Stimulated activated CD4-positive, alpha-beta T cell treated with anti-CD3 and anti-CD28 coated beads, Interleukin-2, amount 100 ng/mL, for 24 hours (primary cell): ENCODE measurements at places on chromosomes 4 and X.

DNA sequence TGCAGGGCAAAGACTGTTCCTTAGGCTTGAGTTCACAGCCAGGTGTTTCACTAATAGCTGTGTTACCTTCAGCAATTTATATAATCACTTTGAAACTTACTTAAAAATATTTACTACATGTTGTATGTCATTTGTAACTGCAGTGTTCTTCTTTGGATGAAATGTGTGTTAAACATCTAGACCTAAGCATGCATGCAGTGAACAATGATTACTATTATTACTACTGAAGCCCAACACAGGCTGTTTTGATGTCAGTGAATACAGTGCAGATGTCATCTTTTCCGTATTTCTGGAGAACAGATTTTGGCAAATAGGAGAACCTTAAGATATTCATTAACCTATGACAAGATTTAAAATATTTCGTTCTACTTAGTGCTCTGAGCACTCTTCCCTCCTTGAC, 101.8 kb upstream of the ANK2 start:
- no peak for DNase-seq

GRCh38 chrX:118350706-118351105, 4.8 kb downstream of the WDR44 start:
- DNase-seq, result no peak

- no peak for DNase-seq
These were observed at the start of gene NWD2 for GRCh38 chr4:37244583-37245390. Gene NWD2, plus strand, starts transcription at chr4:37244743. Its CDS starts 325 bp downstream, at chr4:37245068.

GRCh38 chr4:56158483-56158882, 209.7 kb downstream of the CEP135 start:
- peak; percentile 17 for DNase-seq

DNA sequence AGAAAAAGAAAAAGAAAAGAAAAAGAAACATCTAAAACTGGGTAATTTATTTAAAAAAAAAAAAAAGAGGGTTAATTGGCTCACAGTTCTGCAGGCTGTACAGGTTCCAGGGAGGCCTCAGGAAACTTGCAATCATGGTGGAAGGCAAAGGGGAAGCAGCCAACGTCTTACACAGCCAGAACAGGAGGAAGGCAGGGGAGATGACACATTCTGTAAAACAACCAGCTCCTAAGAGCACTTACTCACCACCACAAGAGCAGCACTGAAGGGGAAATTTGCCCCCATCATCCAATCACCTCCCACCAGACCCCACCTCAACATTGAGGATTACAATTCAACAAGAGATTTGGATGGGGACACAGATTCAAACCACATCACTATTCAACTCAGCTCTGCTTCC, 36.8 kb upstream of the TMEM184C start:
- DNase-seq, result no peak

- no peak for DNase-seq
These were observed 1999.0 kb downstream of the ARAP2 start for GRCh38 chr4:34245276-34245675.

- DNase-seq, result no peak
These were observed 65.4 kb downstream of the GPR82 start for GRCh38 chrX:41789374-41789773.

GRCh38 chrX:12949927-12950656, 24.8 kb upstream of the TMSB4X start:
- DNase-seq, result peak; percentile 85

- DNase-seq, result no peak
These were observed 1.3 kb downstream of the RBM10 start for GRCh38 chrX:47146121-47146935.

- no peak for DNase-seq
These were observed 103.7 kb upstream of the BMPR1B start for GRCh38 chr4:94653984-94654609.

DNA sequence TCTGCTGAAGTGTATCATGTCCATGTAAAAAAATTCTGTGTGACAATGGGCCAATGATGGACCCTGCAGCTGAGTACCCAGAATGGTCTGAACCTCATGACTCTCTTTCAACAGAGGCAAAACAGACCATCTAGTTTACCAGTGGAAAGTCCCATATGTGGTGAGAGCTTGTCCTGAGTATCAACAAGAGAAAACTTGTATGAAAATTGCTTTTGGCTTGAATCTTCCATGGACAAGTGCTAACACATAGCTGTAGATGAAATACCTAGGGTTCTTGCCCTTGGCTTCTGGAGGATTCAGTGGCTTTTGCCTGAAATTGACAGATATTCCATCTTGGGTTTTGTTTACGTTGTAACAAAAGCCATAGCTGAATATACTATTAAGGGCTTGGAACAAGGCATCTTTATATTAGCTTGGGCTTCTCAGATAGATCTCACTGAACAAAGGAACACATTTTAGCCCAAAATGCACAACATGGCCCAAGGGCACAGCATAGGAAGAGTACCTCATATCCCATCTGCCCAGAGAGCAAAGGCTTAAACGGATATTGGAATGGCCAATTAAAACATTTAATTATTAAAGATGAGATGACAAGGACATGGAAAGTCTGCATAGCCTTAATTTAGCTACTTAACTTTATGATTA, 128.5 kb upstream of the HPGD start:
- DNase-seq, result no peak

DNA sequence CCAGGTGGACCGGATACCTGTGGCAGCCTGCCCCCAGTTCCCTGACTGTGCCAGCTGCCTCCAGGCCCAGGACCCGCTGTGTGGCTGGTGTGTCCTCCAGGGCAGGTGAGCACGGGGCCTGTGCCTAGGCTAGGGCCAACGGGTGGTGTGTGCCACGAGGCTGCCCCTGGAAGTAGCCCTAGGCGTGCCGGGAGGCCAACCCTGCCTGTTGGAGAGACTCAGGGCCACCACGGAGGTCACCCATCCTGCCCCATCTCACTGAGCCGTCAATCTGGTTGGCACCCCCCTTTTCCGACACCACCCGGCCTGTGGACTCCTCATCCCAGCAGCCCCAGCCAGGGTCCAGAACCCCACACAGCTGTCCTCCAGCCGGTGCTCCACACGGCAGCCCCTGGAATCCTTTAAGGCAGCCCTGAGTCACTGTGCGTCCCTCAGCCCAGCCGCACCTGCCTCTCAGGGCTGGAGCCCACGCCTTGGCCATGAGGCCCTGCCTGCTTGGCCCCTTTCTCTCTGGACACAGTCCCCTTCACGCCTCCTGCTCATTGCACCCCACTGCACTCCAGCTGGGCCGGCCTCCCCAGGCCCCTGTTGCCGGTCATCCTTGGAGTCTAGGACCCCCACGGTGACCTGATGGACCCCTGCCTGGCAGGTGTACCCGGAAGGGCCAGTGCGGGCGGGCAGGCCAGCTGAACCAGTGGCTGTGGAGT, 5.3 kb downstream of the PLXNB3 start:
- no peak for DNase-seq

- DNase-seq, result no peak
These were observed 583.2 kb upstream of the INTU start for GRCh38 chr4:127049526-127049925.

DNA sequence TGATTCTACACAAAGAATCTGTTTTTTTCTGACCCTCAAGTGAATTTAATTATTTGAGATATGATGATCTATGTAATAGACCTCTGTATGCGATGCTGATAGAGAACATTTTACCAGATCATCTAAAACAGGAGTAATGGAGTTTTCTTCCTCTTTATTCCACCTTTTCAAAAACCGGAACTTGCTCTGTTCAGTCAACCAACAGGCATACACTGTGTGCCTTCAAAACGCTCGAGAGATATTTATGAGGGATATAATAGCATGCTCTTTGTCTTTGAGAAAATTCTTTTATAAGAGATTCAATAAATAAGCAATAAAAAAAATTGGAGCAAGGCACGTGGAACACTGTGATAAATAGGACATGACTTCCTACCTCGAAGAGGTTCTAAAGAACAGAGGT, 2.0 kb downstream of the NYX start:
- DNase-seq, result no peak

DNA sequence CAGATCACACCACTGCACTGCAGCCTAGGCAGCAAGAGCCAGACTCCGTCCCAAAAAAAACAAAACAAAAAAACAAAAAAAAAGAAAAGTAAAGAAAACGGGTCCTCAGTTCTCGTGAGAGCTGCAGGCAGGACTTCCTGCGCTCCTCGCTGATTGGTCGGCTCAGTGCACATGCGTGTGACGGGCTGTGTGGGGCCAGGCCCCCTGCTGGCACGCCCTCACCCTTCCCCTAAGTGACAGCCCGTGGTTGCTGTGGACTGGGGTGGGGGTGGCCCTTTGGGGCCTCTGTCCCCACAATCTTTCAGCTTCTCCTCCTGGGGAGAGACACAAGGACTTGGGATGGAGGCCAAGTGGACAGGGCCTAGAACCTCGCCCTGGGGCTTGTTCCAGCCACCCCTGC, at the start of gene FAM9B:
FAM9B (minus strand) TSS at position 139 of the 400 bp plus-strand sequence. CDS start 1,141 bp downstream, outside the sequence.
- DNase-seq, result no peak

- DNase-seq, result no peak
These were observed 8.3 kb downstream of the ZIC3 start for GRCh38 chrX:137574102-137574783.

GRCh38 chrX:75603833-75604232, 81.0 kb upstream of the ZDHHC15 start:
- DNase-seq, result no peak

GRCh38 chr4:95505799-95506198, 43.0 kb downstream of the UNC5C start:
- no peak for DNase-seq

- no peak for DNase-seq
These were observed 32.8 kb downstream of the MGARP start for GRCh38 chr4:139247241-139247640.

DNA sequence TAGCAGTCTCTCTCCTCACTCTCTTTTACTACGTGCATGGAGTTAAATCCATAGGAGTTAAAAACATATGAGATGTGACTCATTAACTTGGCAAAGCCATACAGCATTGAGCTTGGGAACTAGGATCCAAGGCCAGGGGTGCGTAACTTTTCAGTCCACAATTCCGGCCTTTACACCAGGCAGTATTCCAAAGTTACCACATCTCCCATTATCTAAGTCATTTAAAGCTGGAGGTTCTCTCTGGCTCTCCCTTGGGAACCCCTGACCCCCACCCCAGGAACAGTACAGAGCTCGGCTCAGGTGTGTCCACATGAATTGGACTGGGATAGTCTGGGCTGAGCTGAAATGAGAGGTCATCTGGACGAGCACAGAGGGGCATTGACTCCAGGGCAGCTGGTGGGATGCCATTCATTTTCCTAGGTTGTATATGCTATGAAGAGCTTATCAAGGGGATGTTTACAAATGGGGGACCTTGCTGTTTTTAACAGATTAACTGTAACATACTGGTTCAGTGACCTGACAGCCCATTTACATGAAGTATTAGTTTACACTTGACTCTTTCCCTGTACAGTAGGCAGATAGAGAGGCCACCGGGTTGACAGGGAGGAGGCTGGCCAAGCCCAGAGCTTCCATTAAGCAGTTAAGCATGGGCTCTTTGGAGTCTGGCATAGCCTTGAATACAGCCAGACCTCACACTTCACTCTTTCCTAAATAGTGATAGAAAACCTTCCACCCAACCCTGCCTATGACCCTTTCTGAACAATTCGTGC, 128.8 kb downstream of the RAB28 start:
- no peak for DNase-seq

DNA sequence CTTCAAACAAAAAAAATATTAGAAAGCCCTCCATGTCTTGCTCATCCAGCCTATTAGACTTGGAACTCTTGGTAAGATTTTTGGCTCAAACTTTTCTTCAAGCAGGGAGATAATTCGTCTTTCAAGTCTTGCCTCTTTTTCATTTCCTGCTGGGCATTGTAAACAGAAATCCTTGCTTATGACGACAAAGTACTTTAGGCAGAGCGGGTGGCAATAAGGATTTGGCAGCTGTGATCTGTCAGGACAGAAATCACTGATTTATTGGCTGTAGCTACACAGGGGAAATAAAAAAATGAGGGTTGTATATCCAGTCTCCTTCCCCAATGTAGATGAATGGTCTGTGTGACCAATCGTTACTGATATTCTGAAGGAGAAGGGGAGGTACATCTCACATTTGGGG, 121.6 kb downstream of the SLC4A4 start:
- no peak for DNase-seq

DNA sequence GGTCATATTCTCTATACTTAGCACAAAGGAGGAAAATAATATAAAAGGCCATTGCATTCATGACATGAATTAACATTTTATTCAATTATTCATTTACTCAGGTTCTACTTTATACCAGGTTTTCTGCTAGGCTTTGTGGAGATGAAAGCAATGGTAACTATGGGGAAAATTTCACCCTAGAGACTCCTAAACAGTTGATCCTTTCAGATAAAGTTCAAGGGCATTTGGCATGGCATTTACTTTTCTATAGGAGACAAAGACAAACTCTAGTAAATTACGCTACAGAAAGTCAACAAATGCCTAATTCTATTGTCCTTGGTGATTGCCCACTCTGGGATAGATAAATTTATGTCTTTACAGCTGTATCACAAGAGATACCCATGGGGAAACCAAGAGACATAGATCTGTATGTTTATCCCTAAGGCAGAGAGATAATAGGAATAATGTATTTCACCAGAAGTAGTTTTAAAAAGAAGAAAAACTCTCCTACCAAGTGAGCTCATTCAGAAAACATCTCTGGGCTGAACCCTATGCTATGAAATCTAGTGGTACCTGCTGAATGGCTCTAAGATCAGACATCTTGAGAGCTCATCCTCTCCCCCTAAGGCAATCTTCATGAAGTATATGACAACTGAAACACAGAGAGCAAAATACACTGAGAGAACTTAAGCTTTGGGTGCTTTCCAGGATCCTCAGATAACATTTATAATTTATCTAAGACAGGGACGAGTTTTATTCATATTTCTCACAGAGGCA, 316.7 kb downstream of the ANTXR2 start:
- no peak for DNase-seq

DNA sequence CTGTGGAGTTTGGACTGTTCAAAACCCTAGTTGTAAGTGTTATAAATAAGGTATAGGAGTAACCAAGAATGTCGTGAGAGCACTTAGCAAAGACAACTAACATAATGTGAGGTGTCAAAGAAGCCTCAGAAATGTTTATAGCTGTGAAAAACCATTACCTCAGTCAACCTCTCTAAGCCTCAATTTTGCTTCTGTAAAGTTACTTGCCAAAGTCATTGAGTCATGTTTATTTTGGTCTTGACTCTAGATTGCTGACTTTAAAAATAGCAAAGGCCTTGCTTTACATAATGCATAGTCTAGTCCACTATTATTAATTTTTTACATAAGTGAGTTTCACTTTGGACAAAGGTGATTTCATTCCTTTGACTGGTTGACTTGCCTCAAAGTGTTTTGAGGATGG, 257.6 kb upstream of the CXXC4 start:
- DNase-seq, result no peak

- no peak for DNase-seq
These were observed 35.2 kb downstream of the SLC25A5 start for GRCh38 chrX:119503484-119503861.

GRCh38 chr4:149370785-149371420, 444.7 kb downstream of the IQCM start:
- DNase-seq, result no peak

DNA sequence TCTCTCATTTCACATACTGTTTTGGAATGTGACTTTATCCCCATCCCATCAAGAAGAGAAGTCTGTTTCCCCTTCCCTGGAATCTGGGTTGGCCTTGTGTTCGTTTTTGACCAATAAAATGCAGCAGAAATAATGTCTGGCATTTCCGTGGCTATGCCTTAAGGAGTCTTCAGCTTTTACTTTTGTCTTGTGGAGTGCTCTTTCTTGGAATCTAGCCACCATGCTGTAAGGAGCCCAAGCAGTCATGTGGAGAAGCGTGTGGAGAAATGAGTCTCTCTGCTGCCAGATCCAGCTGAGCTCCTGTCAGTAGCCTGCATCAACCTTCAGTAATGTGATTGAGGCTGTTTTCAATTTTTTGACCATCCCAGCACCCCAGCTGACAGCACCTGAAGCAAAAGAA, 84.4 kb upstream of the ARMCX2 start:
- no peak for DNase-seq

- no peak for DNase-seq
These were observed 77.2 kb downstream of the ANKRD50 start for GRCh38 chr4:124635331-124635730.
